ENCODE measurements at places on chromosomes 1 and 21. TPM values are rescaled to one million over a fixed set of nuclear protein-coding genes. Genes with fewer than 3 reads are reported as not detected.

DNA sequence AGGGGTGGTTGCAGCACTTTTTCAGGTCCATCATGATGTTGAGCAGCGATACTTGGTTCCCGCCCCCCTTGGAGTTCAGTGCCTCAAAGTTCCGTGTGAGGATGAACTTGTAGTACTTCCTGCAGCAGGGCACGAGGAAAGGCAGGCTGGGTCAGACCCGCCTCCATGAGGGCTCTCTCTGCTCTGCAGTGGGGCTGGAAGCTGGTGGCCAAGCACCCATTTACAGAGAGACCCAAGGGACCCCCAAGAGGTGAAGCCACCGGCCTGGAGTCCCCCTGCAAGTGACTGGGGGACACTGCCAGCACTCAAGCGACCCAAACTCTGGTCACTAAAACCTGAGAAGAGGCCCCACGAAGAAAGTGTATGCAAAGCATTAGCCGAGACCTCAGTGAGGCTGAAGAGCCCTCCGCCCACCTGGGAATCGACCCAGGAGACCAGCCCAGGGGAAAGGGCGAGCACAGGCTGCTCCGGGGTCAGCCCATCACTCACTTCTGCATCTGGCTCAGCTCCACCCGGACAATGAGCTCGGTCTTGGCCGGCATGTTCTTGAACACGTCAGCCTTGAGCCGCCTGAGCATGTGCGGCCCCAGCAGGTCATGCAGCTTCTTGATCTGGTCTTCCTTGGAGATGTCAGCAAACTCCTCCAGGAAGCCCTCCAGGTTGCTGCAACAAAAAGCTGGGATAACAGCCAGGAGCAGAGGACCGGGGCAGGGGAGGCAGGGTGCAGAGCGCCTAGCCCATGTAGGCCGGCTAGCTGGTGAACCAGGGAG lies 45.2 kb downstream of the CHD5 start:
- no peak for DNase-seq

DNA sequence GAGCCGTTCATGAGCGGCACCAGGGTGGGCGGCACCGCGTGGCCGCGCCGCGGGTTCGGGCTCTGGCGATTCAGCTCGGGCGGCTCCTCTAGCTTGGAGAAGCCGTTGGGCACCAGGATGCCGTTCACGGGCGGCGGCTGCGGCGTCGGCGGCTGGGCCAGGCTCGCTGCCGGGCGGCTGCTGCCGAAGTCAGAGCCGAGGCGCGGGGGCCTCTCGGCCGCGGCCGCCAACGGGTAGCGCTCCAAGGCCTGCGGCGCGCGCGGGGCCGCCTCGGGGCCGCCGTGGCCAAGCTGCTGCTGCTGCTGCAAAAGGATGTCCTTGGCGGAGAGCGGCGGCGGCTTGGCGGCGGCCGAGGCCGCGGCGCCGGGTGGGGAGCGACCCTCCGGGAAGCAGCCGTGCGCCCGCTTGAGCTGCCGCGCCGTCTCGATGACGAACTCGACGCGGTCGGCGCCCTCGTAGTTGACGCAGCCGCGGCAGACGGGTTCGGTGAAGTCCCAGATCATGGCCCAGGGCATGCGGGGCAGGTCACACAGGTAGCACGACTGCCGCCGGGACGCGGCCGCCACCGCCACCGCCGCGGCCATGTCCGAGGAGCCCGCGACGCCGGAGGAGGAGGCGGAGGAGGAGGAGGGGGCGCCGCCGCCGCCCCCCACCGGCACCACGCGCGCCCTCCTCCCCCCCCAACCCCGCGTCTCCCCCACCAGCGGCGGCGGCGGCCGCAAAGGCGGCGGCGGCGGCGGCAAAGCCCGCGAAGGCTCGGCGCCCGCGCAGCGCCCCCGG lies 877 bp downstream of the IRF2BP2 start:
- DNase-seq, result no peak

DNA sequence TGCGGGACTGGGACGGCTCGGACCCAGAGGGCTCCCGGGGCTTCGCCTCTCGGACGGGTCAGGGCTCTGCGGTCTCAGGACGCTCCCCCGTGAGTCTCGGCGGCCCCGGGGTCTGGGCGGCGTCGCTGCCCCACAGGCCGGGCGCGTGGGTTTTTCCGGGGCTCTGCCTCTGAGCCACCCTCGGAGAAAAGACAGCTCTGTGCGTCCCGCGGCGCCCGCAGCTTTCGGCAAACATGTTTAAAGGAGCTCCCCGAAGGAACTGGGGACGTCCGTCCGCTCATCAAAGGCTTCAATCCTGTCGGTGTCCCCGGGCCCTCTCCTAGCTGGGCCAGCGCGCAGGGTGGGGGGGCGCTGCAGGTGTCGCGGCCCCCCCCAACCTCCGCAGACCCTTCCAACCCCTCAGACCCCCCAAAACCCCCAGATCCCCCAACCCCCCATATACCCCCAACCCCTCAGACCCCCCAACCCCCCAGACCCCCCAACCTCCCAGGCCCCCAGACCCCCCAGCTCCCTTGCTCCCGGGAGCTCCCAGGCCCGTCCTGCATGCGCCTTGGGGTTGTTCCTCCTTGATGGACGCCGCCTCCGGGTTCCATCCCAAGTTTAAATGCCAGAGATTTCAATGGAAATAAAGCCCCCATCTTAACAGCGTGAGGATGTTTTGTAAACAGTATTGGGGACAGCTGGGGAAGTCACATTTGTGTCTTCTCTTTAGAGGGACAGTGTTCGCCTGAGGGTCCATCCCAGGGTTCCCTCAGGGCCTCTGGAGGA lies 996 bp upstream of the C1orf159 start:
- DNase-seq, result no peak

GRCh38 chr1:173057984-173058383 lies 7.2 kb upstream of the TNFSF18 start:
- DNase-seq, result no peak

- no peak for DNase-seq
Observed at GRCh38 chr1:29853716-29854330, 617.5 kb downstream of the PTPRU start.

The C1orf210 gene
- polyA plus RNA-seq, result 7.1 TPM

GRCh38 chr1:234721476-234722269 lies 111.7 kb upstream of the IRF2BP2 start:
- DNase-seq, result peak; percentile 97

DNA sequence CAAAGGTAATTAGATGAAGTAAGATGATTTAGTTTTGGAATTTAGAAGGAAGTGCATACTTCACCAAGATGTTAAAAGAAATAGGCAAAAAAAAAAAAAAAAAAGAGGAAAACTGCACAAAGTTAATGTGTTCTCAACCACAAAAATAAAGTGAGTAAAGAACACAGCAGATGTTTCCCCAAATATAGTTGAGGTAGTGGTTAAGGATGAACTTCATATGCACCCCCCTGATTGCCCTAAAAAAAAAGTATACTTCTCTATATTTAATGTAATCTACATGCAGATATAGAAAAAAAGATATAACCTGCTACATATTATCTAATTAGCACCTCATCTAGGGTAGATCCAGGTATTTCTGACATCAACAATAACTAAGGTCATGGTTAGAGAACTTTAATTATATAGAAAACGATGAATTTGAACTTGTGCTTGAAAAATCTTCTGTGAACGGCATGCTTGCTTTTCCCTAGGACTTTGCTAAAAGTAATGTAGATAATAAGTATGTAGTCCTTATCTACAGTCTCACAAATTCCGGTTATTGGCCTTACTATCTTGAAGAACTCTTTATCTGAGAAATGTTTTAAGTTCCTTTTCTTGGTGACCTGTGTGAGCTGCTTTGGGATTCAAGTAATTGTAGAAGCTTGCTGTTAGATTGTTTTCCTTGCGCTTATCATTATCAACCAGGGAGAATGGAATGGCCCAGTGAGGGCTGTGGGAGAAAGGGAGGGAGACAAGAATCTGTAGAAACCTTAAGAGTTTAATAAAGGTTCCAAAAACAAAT lies 70.1 kb upstream of the LRRC7 start:
- DNase-seq, result no peak

- DNase-seq, result no peak
Observed at GRCh38 chr1:17869815-17870214, 114.7 kb downstream of the ACTL8 start.

DNA sequence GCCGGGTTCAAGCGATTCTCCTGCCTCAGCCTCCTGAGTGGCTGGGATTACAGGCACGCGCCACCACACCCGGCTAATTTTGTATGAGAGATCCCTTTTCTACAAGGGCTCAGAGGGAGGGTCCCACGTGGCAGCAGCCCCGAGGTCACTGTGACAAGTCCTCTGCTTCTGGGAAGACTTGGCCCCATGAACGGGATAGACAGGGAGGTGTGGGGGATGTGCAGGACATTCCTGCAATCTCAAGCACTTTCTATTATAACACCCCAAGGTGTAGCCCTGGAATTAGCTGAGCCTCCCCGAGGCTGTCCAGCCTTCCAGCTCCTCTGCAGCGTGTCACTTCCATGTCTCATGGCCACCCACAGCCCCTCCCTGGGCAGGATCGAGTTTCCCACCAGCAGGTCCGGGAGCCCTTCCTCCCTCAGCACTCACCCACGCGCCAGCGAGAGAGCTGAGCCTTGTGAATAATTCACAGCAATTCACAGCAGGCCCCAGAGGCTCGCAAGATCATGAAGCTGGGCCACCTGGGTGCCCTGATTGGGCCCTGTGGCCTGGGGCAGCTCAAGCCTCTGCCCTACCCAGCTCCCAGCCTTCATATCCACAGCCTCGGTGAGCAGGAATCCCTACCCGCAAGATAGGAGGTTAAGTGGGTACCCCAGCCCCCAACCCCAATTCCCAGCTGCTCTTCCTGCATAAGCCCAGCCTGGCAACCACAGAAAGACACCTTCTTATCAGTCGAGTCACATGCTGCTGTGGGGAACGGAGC lies 22.8 kb upstream of the RNU1-4 start:
- no peak for DNase-seq

DNA sequence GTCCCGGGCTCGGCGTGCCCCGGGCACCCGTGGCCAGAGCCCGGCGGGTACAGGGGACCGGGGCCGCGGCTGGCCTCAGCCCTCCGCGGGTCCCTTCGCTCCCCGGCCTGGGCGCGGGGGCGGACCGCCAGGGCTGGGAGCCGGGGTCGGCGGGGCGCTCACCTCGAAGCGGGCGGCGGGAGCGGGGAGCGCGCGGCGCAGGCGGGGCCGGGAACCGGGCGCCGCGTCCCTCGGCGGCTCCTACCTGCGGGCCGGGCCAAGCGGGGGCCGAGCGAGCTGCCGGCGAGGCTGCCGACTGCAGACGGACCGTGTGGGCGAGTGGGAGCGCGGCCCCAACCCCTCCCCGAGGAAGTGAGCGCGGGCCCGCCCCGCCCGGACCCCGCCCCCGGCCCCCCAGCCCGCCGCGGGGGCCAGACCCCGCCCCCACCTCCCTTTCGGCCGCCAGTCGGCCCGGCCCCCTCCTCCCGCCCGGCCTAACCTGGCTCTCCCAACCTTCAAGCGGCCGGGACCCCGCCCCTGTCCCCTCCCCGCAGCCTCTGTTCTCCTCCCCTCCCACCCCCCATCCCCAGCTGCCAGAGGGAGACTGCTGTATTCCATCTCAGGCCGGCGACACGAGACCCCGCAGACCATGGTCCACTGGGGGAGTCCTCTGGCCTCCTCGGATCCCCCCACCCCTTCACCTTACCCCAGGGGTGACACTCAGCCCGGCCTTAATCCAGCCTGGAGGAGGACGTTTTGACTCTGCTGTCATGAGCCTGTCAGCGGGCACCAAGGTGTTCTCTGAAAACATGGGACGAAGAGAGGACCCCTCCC lies at the start of gene FHL3:
Gene FHL3 (minus strand): TSS at position 320 of the 813 bp plus-strand sequence. CDS start 6,102 bp downstream, outside the sequence.
- peak; percentile 51 for DNase-seq

The CLCNKB gene
- not detected for polyA plus RNA-seq

The MFAP2 gene
- polyA plus RNA-seq, result 1.4 TPM

DNA sequence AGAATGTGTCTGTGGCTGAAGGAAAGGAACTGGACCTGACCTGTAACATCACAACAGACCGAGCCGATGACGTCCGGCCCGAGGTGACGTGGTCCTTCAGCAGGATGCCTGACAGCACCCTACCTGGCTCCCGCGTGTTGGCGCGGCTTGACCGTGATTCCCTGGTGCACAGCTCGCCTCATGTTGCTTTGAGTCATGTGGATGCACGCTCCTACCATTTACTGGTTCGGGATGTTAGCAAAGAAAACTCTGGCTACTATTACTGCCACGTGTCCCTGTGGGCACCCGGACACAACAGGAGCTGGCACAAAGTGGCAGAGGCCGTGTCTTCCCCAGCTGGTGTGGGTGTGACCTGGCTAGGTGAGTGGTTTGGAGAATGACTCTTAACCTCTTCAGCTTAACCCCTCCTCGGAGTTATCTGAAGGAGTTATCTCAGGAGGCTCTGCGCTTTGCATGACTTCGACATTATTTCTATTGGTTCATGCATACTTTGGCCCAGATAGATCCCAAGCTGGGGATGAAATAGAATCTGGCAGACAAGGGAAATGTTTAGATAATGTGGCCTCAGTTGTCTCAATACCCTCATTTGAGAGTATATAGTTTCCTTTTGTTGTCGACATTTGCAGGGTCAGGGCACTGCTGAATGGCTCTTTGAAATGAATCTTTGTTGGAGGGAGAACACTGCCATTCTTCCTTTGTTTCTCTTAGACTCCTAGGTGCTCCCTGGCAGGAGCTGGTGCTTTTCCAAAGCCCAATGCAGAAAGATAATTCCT lies 39.7 kb downstream of the PTGFRN start:
- no peak for DNase-seq

DNA sequence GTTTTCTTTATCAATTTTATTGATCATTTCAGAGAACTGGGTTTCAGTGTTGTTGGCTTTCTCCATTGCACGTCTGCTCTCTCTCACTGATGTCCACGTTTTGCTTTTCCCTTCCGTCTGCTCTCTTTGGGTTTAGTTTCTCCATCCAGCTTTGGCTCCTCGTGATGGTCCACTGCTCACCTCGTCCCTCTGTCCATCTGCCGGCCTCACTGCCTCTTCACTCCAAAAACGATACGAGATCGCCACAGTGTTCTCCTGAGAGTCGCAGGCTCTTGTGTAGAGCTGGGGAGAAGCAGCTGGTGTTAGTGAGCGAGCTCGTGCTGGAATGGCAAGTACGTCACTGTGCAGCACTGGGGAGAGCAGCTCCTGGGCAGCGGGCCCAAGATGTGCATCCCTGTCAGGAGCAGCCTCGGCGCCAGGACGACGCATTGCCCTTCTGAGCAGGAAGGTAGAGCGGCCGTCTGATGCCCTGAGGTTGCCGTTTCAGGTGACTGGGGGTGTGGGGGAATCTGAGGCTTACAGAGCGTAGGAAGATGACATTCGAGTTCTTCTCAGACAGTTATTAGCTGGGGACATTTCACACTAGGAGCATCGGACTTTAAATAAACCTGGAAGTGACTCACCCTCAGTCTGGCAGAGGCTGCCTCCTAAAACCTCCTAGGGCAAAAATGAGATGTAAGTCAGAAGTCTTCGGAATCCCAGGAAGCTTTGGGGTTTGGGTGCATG lies 31.4 kb upstream of the PCBP3 start:
- no peak for DNase-seq

The OR2T29 gene
- polyA plus RNA-seq, result not detected

DNA sequence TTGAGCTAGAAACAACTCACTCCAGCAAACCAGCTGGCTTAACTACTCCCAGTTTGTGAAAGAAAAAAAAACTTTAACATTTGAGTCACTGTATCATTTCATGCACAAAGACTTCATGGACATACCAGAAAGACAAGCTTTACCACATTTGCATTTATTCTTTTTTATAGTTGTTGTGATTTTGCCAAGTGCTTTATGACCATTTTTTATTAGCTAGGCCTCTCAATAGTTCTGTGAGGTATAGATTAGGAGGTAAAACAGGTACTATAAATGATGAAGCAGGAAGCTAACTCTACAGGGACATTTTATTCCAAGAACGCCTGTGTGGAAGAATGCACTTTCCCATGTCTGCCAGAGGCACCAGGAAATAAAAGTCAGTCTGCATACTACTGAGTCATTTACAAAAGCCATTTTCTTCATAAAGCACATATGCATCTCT lies 8.2 kb upstream of the DENND1B start:
- DNase-seq, result no peak

- no peak for DNase-seq
Observed at GRCh38 chr1:224696891-224697765, 81.0 kb downstream of the CNIH3 start.

The MAB21L3 gene
- polyA plus RNA-seq, result 3.7 TPM

GRCh38 chr1:206570529-206570928 lies 41.7 kb downstream of the EIF2D start:
- no peak for DNase-seq

The BRDT gene
- polyA plus RNA-seq, result not detected
